ENCODE measurements at places on chromosomes 3 and 15. TPM values are rescaled to one million over a fixed set of nuclear protein-coding genes. Genes with fewer than 3 reads are reported as not detected.

FAM43A gene
- 2.6 TPM for total RNA-seq

HDDC3 gene
- 12.4 TPM for total RNA-seq

FOXL2 gene
- total RNA-seq, result 0.22 TPM

TRH gene
- not detected for total RNA-seq

ACOX2 gene
- 18.5 TPM for total RNA-seq

GHRL gene
- total RNA-seq, result not detected

Measured in M059J (cell line).